Astrocyte of the hippocampus (primary cell): ENCODE measurements at places on chromosomes 7 and 10.

- DNase-seq = no peak
Measured at GRCh38 chr7:45670717-45671116, 96.5 kb downstream of the ADCY1 start.

DNA sequence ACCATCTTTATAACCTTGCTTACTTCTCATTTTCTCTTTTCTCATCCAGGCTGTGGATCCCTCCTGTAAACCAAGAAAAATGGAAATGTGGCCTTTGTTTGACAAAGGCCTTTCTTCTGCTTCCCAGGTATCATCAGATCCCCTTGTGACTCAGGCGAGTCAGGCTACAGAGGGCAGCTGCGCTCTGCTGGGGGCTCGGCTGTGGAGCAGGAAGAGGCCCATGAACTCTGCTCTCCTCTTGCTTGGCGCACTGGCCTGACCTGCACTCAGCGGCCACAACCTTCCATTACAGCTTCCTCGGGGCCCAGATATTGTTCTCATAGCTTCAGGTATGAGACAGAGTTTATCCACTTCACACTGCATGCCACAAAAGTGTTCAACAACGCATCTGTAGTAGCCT lies 457.6 kb upstream of the COBL start:
- DNase-seq = no peak

DNA sequence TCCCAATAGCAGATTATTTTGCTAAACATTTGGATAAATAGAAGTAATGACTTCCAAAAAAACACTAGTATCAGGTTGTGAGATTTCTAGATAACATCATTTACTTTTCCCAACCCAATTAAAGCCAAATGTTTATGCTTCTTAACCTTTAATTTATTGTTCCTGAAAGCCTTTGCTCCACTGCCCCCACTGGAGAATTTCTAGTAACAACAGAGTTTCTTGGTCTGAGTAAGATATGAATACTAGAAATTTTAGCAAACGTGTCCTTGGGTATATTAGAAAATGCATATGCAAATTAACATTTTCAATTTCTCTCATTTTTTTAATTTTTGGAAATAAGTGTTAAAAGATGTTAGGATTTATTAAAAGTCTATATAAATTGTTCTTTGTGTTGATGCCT lies 958.0 kb upstream of the PHF14 start:
- DNase-seq = no peak

GRCh38 chr7:94444813-94445212 lies 50.1 kb downstream of the COL1A2 start:
- no peak for DNase-seq

DNA sequence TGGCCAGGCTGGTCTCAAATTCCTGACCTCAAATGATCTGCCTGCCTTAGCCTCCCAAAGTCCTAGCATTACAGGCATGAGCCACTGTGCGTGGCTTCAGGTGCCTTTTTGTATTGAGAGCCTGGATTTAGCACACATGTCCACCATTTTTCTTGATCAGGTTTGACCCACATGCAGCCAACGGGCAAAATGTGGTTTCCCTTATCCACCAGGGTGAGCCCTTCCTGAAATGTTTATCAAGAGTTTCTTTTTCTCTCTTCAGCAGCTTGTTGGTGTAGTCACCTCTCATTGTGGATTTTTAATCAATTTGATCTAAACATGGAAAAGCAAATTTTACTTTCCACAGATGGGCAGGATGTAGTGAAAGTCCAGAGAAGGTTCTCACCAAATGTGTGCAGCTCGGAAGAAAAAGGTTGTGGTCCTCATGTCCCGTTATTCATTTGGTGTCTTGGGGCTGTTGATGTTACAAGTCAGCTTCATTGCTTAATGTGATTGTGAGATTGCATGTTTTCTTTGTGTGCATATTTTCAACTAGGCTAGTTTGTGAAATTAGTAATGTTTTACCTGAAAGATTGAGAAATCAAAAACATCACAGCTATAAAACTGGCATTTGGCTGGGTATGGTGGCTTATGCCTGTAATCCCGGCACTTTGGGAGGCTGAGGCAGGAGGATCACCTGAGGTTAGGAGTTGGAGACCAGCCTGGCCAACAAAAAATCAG lies 28.9 kb downstream of the GUSB start:
- no peak for DNase-seq

DNA sequence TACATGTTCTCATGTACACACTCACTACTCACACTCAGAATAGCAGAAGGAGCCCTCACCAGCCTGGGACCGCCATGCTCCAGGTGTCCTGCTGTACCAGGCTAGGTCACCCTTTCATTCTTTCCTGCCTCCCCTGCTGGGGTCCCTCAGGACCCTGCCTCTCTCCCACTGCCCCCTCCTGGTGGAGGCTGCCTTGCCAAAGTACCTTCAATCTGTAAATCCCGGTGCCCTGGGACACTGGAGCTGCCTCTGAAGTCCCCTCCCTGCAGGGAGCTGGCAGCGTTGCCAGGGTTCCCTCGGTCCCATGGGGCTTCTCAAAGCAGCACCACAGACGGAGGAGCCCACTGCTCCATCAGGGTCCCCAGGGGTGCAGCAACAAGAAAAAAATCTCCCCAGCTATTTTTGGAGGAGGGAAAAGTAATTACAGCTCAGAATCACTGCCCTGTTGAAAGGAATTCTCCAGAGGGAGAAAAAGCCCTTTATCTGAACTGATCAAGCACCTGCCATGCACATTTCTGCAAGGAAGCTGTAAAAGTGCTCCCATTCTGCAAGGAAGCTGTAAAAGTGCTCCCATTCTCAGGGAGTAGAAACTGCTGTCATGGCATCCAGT lies 259.9 kb downstream of the PTPRN2 start:
- no peak for DNase-seq

GRCh38 chr7:66505531-66506451 lies 122.9 kb upstream of the KCTD7 start:
- DNase-seq = peak; percentile 44

DNA sequence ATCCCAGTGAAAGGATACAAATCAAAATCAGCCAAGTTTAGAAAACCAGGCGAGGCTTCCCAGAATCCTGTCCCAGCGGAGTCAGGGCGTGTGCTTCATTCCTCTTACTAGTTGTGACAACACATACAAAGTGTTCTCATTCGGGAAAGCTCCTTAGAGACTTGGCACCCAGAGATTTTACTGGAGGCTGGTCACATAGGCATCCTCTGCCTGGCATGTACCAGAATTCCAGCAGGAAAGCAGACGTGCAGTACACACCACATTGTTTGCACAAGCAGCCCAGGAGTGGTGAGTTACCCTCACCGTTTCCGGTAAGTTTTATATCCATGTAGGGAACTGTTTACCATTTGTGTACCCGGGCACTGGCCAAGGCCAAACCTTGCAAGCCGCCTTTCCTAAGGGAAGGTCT lies 34.9 kb downstream of the MMRN2 start:
- no peak for DNase-seq

DNA sequence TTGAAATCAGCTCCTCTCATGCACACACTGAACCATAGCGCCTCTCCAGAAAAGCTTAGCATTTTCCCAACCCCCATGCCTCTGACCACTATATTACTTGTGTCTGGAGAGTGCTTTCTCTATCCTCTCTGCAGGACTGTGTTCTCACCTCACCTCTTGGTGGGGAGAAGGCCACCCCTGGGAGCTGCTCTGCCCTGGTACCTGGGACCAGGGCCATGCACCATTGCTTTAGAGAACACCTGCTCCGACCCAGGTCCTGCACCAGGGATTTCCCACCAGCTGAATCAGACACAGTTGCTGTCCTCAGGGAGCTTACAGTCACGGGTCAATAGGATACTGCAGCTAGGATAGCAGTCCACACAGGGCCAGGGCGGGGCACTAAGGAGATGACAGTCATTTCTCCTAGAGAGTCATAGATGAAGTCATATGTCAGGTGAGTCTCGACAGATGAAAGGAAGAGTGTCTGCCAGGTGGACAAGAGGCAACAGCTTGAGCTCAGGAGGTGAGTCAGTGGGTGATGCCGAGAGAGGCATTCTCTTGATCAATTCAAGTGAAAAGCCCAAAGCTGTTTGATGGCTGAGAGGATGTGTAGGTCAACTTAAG lies 619 bp upstream of the LMTK2 start:
- no peak for DNase-seq

DNA sequence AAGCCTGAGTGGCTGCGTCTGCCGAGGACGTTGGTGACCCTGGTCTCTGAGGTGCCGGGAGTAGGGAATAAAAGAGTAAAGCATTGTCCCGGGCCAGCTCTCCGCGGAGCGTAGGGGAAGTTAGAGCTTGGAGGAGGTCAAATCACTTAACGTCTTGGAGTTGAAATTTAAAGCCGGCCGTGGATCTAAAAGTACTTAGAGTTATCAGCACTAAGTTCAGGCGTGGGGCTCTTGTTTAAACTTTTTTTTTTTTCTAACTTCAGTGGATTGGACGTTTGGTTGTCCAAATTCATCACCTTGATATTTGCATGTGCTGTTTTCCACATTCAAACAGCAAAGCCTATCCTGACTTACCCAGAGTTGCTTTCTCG lies 700 bp downstream of the NIPSNAP2 start:
- no peak for DNase-seq

GRCh38 chr10:8438603-8439002 lies 384.1 kb downstream of the GATA3 start:
- no peak for DNase-seq

DNA sequence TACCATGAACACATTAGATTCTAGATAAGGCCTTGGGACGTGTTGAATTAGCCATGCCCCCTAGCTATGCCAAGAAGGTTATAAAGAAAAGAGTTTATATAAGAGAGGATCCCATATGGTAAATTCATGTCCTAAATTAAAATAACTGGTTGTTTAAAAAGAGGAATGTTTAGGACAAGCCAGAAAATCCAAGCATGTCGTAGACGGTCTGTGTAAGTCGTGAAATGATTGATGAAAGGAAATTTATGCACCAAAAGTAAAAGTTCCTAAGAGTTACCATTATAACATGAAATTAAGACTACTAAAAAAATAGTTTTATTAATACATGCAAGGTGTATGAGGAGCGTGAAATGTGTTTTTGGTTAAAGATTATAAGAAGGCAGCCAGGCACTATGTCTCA lies 624.9 kb downstream of the ARL4A start:
- DNase-seq = no peak

DNA sequence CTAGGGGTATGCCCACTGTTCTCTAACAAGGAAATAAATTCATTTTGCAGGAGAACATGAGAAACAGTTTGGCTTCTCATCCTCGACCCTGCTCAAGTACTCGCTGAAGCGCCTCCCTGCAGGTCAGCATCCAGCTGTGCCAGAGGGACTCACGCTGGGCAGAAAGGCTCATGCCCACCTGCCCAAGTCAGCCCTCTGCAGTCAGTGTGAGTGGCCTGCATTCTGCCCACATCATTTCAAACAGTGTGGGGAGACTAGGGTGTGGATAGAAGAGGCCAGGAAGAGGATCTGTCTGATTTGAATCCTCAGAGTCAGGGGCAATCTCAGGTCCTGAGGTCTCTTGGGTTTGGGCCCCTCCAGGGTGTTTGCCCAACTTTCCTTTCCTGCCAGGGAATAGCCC lies 297.8 kb downstream of the ELMO1 start:
- no peak for DNase-seq

DNA sequence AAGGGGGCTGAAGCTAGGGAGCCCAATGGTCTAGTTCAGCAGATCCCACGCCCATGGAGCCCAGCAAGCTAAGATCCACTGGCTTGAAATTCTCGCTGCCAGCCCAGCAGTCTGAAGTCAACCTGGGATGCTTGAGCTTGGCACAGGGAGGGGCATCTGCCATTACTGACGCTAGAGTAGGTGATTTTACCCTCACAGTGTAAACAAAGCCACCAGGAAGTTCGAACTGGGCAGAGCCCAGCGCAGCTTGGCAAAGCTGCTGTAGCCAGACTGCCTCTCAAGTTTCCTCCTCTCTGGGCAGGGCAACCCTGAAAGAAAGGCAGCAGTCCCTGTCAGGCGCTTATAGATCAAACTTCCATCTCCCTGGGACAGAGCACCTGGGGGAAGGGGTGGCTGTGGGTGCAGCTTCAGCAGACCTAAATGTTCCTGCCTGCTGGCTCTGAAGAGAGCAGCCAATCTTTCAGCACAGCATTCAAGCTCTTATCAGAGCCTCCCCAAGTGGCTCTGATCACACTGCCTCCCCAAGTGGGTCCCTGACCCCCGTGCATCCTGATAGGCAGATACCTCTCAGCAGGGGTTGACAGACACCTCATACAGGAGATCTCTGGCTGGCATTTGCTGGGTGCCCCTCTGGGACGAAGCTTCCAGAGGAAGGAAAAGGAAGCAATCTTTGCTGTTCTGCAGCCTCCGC lies 167.8 kb downstream of the CCDC71L start:
- no peak for DNase-seq
